ENCODE measurements at places on chromosomes 2 and 18.

DNA sequence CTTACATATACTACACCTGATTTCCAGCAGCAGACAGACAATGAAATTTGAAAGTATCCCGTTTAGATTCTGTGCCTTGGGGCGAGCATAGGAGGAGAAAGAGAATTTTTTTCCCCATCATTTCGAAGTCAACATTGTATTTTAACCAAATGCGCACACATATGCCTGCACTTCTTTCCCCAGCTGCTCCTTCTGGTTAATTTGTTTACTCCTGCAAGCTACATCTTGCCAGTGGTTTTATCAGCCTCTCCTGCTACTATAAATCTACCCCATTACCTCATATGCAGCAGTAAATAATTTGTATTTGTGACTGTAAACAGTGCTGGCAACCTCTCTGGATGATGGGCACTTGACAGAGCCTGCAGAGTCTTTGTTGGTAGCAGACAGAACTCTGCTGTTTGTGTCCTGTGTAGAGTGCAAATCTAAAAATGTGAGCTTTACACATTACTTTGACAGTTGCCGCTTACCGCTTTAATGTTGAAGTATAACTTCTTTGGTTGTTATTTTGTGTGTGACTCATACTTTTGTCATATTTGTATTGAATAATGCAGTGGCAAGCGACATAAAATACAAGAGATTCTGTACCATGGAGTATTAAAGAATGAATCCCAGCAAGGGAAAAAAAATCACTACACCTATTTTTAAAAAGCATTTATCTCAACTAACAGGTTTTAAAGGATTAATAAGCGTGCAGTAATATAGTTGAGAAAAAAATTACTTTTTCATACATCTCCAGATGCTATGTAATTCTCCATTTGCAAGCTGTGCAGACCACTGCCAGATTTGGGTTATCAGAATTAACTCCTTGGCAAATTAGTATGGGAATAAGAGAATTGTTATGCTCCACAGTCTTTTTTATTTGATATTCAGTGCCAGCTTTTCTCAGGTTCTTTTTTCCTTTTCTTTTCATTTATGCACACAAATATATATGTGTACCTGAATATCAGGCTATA lies 536.8 kb downstream of the XIRP2 start:
- DNase-seq: no peak

DNA sequence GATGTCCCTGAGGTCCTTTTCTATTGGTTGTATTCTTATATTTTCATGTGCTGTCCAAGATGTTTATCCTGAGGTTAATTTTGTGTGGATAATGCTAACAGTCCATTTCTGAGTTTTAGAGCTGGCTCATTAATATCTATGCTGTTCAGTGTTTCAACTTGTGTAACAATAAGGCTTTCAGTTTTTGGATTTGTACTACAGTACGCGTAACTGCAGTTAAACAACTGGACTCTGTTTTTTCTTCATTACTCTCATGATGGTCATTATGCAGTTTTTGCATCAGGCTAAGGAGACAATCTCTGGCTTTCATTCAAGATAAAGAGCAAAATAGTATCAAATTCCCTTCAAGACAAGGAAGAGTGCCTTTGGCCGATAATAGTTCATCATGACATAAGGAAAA lies 1364.8 kb downstream of the DPP10 start:
- DNase-seq: no peak

DNA sequence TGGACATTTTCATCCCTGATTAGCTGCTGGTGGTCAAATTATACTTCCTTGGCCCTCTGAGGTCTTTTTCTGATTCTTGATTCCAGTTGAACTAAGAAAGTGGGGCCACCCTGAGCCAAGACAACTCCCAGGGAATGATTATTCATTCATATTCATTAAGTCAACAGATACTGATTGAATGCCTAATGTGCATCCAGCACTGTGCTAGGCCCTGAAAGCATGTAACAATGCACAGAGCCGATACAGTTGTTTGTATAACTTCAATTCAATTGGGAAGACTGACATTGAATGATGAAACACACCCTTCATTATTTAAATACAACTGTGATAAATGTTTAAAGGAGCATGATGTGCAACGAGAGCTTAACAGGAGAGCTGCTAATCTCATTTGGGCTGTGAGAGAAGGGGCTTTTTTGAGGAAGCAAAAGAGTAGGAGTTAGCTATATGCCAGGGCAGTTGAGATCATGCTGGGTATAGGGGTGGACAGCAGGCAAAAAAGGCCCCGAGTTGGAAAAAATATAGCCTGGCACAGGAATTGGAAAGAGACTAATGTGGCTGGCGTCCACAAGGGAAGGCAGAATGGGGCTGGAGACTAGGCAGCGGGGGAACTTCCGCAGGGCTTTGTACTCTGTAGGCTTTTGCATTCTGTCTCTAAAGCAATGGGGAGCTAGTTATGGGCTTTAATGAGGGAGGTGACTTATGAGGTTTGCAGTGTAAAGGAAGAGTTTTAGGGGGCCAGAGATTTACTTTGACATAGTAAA lies 57.2 kb upstream of the ACVR1 start:
- no peak for DNase-seq

GRCh38 chr2:208627110-208627884 lies 220.7 kb downstream of the PTH2R start:
- DNase-seq: no peak

GRCh38 chr2:47905386-47906156 lies 727 bp downstream of the FBXO11 start:
- peak; percentile 51 for DNase-seq

DNA sequence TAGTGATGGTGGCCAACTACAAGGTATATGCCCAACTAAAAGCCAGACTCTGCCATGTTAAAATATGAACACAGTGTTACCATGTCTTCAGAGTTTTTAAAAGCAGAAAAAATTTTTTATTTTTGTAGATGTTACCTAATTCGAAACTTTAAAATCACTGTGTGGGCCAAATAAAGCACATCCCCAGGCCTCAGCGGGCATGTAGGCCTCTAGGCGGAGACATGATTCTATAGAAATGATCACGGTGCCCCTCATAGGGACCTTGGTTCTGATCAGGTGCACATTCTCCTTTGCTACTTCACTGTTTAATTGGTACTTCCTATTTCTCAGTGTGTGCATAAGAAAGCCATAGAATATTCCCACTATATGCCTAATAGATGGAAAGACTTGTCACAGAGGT lies 349.2 kb downstream of the XIRP2 start:
- DNase-seq: no peak

- peak; percentile 32 for DNase-seq
These were observed 808.1 kb downstream of the RNF144A start for GRCh38 chr2:7725171-7725849.

DNA sequence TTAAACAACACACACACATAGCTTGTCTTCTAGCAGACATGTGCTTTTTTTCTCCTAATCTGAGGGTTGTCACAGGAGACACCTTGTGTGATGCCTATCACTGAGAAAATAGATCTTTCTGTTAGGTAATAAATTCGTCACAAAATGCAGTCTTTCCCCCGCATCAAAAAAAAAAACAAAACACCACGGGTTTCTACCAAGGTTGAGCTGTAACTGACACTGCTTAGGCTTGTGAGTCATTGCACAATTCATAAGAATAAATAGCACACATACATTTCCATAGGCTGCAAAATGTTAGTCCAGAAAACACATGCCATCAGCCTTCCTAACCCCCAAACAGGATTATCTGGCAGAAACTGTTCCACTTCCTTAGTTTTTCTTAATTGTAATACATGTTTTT lies 6.5 kb downstream of the TMEM163 start:
- DNase-seq: no peak

DNA sequence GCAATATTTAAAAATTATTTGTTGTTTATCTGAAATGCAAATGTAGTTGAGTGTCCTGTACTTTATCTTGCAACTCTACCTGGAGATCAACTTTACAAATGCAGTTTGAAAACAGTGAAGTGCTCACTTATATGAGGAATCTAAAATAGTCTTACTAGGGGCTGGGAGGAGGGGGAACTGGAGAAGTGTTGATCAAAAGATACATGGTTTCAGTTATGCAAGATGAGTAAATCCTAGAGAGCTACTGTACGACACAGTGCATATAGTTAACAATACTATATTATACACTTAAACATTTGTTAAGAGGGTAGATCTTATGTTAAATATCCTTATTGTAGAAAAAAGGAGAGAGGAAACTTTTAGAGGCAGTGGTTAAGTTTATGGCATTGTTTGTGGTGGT lies 241.9 kb downstream of the BCL11A start:
- DNase-seq: no peak

- DNase-seq: peak; percentile 91
These were observed 96.3 kb upstream of the THUMPD2 start for GRCh38 chr2:39875182-39875913.

DNA sequence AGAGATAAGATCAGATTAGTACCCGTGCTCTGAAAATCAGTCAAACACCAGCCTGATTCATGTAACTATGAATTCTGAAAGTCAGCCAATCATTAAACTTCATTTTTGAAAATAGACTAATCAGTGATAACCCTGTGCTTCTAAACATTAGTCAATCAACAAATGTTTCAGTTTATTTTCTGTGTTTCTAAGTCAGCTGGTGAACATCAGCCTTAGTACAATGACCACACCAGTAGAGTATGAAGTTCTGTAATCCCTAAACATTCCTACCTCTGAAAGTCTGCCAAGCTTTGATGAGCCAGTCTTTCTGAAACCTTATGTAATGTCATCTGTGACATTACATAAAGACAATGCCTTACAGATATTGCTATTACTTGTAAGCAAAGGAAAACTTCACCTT lies 807.4 kb upstream of the CRIM1 start:
- DNase-seq: no peak

- peak; percentile 93 for DNase-seq
These were observed 123.7 kb downstream of the COL6A3 start for GRCh38 chr2:237290261-237290660.

DNA sequence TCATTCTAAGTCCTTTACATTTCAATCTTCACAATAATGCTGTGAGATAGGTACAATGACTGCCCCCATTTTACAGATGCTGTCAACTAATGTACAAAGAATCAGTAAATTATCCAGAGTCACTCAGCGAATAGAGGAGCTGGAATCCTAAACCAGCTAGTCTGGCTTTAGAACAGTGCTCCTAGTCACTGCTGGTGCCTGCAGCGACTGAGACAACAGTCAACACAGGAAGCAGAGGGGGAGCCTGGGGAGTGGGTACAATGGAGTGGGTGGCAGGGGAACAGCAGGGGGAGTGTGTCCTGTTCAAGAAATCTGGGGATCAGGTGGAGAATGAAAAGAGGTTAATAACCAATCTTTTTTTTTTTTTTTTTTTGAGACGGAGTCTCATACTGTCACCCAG lies 37.3 kb downstream of the CCDC93 start:
- no peak for DNase-seq

DNA sequence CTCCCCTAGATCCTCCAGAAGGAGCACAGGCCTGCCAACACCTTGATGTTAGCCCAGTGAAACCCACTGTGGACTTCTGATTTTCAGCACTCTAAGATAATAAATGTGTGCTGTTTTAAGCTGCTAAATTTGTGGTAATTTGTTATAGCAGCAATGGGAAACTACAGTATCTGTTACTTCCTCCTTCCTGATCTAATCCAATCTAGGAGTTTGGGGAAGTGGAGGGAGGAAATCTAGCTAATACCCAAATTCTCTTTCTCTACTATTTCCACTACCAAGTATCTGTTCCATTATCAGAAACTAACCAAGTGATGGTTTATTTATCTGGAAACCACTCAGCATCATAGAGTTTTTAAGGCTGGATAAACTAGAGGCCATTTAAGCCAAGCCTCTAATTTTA lies 64.9 kb downstream of the AFF3 start:
- no peak for DNase-seq

GRCh38 chr2:51032751-51033330 lies 909 bp upstream of the NRXN1 start:
- DNase-seq: no peak

DNA sequence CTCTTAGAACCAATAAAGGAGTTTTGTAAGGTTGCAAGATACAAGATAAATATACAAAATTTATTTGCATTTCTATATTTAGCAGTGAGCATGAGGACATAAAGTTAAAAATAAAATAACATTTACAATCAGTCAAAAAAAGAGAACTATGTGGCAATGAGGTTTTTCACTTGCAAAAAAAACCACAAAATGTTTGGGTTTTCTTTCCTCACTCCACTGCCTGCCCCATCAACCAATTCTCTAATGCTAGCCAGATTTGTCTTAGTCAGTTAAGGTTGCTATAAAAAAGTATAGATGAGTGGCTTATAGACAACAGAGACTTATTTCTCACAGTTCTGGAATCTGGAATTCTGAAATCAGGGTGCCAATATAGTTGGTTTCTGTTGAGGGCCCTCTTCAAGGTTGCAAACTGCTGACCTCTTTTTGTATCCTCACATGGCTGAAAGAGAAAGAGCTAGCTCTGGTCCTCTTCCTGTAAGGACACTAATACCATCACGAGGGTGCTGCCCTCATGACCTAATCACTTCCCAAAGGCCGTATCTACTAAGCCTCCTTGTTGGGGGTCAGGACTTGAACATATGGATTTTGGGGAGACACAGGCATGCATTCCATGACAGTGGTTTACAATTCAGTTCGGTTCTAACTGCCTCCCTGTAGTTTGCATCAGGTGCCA lies 566.2 kb downstream of the GALR1 start:
- no peak for DNase-seq

GRCh38 chr2:235836491-235836911 lies 331.7 kb downstream of the GBX2 start:
- DNase-seq: no peak

All from EH (cell line).